ENCODE measurements at places on chromosomes 3 and 15.
A peak's percentile ranks its signal among the peaks of the same experiment; 100 is the strongest.

DNA sequence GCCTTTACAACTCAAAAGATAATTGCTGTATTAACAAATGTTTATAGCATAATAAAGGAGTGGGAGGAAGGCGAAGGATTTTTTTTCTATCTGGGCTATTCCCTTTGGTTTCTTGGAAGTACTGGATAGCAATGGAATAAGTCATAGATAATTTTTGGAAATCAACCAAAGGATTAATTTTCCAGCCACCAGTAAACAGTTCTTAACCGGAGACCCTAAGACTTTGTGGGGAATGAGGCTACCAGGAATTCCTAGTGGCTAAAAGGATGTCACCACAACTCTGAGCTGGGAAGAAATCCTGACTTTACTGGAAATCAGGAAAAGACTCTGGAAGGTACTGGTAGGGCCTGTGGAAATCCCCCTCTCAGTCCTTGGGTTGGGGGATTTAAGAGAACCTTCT is 138.4 kb upstream of the RARB start:
- no peak for DNase-seq

GRCh38 chr3:120275618-120276017 is 9.4 kb downstream of the GPR156 start:
- DNase-seq = no peak

GRCh38 chr3:168914662-168915061 is 748.9 kb downstream of the MECOM start:
- no peak for DNase-seq

DNA sequence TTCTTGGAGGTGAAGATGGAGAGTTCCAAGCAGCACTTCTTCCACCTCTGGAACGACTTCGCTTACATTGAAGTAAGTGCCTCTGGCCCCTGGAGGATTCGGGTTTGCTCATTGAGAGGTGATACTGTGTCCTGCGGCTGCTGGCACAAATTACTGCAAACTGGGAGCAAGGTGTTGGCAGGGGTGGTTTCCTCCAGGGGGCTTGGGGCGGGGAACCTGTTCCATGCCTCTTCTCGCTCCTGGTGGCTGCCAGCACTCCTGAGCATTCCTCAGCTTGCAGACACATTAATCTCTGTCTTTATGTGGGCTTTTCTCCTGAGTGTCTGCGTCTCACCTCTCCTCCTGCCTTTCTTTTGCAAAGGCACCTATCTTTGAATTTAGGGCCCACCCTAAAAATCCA is 47.4 kb downstream of the MESD start:
- DNase-seq = no peak

DNA sequence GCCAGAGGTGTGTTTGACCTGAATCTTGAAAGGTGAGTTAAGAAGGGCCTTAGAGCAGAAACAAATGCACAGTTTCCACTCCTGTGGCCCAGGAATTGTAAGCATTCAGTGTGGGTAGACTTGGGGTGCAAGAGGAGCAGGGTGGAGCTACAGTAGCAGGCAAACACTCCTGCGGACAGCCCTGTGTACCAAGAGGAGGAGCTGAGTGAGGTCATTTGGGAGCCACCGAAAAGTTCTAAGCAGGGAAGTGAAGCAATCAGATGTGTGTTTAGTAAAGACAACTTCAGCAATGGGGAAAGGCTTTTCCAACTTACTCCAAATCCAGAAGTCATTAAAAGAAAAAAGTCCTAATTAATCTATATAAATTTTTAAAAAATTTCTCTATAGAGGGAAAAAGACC is 99.3 kb downstream of the ARHGEF26 start:
- no peak for DNase-seq

GRCh38 chr3:101638261-101638745 is 38.6 kb downstream of the ZBTB11 start:
- DNase-seq = no peak

GRCh38 chr3:64898941-64899340 is 211.1 kb upstream of the ADAMTS9 start:
- no peak for DNase-seq

DNA sequence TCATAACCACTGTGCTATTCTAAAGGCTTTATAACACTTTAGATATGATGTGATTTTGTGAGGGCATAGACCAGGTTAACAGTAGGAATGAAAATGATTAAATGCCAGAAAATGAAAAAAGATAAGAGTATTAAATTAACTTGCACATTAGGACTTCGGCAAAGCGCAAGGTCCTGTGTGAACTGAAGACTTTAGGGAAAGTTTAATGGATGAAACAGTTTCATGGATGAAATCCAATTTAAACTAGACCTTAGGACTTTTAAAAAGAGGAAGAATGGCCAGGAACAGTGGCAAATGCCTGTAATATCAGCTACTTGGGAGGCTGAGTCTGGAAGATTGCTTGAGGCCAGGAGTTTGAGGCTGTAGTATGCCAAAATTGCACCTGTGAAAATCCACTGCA is 8.7 kb downstream of the SLMAP start:
- no peak for DNase-seq

DNA sequence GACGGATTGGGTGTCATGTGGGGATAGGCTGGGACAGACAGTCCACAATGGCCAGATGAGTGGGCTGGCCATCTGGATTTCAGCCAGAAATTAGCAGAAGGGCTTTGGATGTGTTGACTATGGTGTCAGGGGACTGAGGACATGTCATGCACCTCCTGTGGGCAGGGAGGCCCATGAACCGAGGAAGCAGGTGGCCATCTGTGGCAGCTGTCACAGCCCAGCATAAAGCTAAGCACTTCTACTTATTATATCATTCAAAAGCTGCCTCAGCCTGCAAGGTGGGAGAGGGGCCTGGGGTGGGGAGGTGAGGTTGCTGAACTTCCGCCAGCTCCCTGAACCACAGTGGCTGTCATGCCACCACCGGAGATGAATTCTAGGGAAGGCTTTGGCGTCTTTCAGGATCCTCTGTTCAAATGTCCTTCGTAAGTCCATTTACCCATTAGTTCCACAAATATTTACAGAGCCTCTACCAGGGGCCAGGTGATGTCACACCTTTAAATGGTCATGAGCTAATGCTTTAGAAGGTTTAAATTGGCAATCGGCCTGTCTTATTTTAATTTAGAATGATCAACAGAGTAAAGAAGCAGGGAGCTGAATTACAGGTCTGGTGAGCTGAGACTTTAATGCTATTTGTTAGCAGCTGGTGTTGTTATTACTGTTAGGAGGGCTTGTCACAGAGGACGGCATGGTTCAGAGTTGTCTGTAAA is 23.6 kb upstream of the CAV3 start:
- DNase-seq = no peak

DNA sequence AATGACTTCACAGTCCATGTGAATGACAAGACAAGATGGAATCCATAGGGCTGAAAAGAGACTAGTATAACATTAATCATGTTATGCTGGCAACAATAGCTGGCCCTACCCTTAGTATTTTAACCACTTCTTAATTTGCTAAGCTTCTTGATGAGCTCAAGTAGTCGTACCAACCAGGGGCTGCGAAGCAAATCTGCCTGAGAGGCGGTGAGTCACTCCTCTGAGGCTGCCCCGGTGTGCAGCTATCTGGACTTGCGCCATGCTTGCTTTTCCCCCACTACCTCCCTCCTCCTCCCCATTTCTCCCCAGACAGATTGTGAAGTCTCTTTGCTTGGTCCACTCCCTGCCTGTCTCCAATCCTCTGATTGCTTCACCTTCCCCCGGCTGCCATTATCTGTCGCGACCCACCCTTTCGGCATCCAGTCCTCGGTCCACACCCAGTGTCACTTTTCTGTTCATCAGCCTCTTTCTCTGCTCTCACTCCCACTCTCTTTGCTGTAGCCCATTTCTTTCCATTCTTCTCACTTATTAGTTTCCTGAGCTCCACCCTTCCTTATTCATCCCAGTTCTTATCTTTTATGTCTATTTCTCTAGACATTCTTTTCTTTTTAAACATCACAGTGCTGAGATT is 42.7 kb downstream of the DUT start:
- DNase-seq = no peak

DNA sequence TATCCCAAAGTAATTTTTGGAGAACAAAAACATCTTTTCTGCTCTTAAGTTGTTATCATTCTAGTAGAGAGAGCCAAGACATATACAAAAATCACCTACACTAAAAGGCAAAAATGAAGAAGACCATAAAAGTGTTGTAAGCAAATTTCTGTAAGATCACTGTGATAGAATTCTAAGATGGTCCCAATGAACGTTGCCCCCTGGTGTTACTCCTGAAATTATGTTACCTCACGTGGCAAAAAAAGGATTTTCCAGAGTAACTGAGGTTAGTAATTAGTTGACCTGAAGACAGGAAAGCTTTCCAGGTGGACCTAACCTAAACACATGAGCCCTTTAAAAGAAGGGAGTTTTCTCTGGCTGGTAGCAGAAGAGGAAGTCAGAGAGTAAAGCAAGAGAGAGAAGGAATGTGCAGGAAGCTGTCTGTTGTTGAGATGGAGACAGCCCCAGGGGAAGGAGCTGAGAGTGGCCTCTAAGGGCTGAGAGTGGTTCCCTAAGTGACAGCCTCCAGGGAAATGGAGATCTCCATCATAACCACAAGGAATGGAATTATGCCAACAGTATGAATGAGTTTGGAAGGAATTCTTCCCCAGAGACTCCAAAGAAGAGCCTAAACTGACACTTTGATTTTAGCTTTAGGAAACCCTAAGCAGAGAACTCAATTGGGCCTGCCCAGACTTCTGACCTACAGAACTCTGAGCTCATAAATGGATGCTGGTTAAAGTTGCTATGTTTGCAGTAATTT is 205.9 kb downstream of the CD47 start:
- no peak for DNase-seq

DNA sequence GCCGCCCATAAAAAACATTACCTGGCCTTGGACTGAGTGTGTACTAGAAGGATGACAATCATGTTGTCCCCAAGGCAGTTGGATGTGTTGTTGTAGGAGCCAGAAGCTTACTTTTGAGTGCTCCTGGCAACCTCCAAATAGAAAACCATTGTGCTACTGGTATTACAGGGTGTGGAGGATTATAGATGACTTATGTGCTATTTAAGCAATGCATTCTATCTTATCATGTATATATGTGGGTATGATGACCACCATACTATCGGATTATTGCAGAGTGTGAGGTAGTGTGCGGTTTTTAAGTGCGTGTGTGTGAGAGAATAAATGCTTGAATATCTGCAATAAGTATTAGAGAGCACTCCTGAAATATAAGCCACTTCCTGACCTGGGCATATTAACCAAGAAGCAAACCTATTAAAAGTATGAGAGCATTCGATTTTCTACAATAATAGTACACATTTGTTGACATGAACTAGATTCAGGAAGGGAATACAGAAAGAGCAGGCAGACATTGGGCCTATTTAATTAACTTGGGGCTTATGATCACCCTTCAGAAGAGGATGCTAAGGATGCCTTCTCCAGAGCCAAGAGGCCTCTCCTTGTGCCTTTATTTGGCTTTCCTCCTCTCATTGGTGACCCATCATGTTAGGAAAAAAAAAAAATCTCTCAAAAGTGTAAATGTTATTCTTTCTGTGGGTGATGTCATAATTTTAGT is 11.7 kb upstream of the MBNL1 start:
- no peak for DNase-seq

GRCh38 chr3:181554233-181554765 is 157.4 kb upstream of the SOX2 start:
- no peak for DNase-seq

DNA sequence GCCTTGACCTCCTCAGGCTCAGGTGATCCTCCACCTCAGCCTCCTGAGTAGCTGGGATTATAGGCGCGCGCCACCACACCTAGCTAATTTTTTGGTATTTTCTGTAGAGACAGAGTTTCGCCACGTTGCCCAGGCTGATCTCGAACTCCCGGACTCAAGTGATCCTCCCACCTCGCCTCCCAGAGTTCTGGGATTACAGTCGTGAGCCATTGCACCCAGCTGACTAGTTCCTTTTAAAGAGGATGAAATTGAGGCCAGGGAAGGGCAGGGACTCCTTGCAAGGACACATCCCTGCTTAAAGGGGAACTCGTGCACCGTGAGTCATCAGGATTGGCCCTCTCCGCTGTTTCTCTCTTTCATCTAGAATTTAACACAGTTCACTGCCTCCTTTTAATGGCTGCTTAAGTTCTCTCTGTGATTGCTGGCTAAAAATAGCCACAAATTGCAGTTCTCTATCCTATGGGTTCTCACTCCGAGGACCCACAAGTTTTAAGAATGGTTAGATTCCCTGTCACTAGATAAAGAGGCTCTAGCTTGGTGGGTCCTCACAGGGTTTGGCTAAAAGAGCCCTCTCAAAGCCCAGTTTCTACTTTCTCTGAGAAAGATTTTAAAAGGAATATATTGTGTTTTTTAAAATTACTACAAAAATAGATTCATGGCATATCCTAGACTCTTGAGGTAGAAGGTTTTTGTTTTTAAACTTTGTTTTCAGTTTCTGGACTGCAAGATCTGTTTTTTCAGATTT is 1.4 kb downstream of the CRTAP start:
- DNase-seq = peak; percentile 70

GRCh38 chr3:123419181-123419849 is 29.6 kb downstream of the ADCY5 start:
- DNase-seq = no peak
